ENCODE measurements at places on chromosomes 5 and 9.

GRCh38 chr9:18208166-18209059, 265.5 kb upstream of the ADAMTSL1 start:
- DNase-seq: no peak

GRCh38 chr5:179605026-179605833, 18.2 kb downstream of the HNRNPH1 start:
- no peak for DNase-seq

DNA sequence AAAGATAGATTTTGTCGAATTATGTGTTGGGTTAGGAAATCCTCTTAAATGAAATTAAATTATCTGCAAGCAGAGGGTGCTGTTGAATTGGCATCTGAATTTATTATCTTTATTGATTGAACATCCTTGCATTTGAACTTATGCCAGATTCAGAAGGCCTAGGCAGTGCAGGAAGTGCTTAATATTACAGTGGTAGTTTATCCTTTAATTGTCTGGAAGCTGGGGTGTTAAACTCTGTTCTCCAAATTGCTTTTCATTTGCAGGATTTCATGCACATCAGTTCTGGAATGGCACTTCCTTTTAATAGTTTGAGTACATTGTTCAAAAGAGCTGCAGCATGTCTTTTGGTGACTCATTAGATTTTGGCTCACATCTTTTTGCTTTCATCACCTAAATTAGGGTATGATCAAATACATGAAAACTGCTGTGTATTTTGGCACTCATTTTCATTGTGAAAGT, 186.3 kb downstream of the KDM4C start:
- no peak for DNase-seq

DNA sequence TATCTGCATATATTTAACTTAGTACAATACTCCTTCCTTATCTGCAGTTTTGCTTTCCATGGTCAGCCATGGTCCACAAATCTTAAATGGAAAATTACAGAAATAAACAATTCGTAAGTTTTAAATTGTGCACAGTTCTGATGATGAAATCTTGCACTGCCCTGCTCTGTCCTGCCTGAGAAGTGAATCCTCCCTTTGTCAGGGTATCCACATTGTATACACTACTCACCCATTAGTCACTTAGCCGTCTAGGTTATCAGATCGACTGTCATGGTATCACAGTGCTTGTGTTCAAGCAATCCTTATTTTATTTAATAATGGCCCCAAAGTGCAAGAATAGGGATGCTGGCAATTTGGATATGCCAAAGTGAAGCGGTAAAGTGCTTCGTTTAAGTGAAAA, 8.3 kb upstream of the YTHDC2 start:
- no peak for DNase-seq

GRCh38 chr5:67178085-67178484, 18.5 kb downstream of the CD180 start:
- DNase-seq: no peak

- no peak for DNase-seq
Measured at GRCh38 chr9:107881626-107882300, 392.2 kb upstream of the KLF4 start.

GRCh38 chr5:66299463-66299862, 155.4 kb downstream of the SREK1 start:
- DNase-seq: no peak

GRCh38 chr9:97405551-97405950, 6.3 kb upstream of the TDRD7 start:
- DNase-seq: no peak

DNA sequence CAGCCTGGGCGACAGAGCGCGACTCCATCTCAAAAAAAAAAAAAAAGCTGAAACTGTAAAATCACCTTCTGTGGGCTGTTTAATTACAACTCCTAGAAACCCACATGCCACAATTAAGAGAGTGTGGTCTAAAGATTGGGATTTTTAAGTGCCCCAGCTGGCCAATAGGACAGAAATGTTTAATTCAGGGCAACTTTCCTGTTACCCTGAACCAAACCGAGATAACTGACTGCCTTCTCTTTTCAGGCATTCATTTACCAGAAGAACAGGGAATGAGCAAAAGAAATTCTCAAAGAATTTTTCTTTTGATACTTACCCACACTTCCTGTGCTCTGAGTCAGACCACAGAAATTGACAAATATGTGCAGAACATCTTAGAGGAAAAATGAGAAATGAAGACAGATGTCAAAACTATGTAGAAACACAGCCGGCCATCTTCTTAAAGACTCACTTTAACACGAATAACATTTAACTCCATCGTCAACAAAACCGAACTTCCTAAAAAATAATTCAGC, 221.3 kb upstream of the DAPK1 start:
- DNase-seq: no peak

DNA sequence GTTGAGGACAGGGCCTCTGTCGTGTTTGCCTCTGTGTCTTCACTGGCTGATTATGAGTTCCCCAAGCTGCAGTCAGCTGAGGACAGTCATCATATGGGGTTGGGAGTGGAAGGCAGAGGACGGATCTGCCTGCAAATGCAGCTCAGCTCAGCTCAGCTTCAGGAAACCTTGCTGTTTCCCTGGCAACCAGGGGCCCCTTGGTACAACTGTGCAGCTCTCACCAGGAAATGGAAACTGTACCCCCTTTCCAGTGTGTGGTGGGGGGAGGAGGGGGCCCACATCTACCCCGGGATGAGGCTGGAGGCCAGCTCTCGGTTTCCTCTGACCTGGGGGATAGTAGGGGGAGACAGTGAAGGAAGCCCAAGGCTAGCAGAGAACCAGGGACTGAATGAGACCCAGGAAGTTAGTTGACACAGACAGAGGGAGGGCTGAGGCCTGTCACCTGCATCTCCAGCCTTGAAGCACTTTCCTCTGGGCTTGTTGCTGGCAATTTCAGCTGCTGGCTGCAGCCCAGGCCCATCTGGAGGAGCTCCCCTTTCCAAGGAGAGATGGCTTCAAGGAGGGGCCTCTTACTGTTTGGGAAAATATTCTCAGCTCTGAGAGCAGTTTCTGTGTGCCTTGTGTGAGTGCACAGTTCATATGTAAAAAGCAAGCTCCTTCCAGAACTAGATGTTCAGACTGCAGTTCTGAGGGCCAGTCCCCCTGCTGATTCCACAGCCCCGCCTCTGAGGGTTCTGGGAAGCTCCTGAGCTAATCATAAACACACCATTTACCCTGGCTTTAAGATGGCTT, 6.9 kb downstream of the ANXA6 start:
- no peak for DNase-seq

DNA sequence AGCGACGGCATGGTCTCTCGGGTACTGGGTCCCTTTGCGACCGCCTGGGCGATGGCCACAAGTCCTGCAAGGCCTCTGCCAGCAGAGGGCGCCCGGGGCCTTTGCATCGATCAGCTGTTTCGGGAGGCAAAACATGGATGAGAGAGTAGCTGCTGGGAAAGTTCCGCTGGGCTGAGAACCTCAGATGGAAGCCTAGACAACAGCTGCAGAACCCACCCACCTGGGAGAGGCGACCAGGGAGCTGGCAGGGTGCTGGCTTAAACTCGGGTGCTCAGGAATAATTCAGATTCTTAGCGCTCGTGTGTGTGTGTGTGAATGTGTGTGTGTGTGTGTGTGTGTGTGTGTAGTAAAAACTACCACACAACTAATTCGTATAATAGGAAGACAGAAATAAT, 50.0 kb downstream of the TRIM32 start:
- DNase-seq: no peak

GRCh38 chr5:180553530-180553929, 37.8 kb downstream of the SCGB3A1 start:
- DNase-seq: no peak

GRCh38 chr9:107707915-107708441, 218.4 kb upstream of the KLF4 start:
- no peak for DNase-seq

DNA sequence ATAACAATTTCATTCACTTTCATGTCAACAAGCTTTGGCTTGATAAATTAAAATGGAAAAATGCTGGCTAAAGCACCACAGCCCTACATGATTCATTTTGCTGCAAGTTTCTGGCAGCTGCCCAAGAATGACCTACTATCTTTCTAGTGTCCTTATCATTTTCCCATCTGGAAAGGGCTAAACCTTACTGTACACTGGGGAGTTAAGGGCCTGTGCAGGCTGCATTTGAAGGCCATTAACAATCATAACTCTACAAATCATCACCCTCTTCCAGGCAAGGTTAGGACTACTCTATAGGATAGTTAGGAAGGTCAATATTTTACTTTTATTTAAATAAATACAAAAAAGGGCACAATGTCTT, 579.7 kb upstream of the ZNF608 start:
- DNase-seq: no peak

DNA sequence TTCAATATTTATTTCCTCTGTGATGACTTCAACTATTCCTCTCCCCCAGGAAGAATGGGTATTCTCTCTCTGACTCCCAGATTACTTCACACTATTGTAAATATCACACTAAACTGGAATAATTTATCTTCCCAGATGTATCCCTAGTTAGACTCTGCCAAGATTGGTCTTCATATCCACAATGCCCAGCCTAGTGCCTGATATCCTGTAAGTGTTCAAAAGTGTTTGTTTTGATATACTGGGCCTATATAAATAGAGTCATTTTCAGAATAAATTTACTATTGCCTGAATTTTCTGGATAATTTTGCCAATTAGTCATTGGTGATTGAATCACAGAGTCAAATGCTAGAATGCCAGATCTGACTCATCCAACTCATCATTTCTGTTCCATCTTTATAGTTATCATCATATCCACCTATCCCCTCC, 143.7 kb upstream of the TNC start:
- DNase-seq: no peak

GRCh38 chr9:81465468-81466011, 223.8 kb downstream of the TLE1 start:
- no peak for DNase-seq

GRCh38 chr5:159936686-159937329, 20.5 kb downstream of the ADRA1B start:
- DNase-seq: no peak

DNA sequence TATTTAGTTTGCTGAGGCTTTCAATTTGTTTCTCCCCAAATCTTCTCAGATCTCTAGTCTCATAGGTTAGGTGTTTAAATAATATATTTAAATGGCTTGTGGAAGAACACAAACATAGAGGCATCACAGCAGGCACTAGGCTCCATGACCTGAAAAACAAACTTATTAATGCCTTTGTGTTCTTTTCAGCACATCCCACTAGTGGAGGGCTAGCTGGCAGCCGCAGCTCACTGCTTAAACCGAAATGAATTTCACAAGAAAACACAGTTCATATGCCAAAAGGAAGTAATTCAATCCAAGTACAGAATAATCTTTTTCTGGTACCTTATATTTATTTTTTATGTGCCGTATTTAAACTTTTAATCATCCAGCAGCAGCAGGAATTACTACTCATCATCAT, 382.5 kb downstream of the PLK2 start:
- DNase-seq: no peak

DNA sequence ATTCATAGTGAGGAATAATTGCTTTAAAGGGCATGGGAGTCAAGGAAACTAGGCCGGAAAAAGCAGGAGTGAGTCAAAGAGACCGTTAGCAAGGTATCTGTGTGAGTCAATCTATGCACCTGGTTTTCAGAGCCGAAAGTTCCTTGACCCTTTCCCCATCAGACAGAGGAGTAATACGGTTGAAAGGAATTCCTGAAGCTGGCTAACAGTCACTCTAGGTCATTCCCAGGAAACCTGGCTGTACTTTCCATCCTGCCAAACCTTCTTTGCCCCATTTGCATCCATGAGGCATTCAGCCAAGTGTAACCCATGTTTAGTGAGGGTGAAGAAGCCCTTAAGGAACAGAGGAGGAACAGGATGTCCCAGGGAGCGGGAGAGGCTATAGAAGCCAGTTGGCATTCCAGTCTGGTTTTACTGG, 16.2 kb downstream of the RBM18 start:
- DNase-seq: no peak

DNA sequence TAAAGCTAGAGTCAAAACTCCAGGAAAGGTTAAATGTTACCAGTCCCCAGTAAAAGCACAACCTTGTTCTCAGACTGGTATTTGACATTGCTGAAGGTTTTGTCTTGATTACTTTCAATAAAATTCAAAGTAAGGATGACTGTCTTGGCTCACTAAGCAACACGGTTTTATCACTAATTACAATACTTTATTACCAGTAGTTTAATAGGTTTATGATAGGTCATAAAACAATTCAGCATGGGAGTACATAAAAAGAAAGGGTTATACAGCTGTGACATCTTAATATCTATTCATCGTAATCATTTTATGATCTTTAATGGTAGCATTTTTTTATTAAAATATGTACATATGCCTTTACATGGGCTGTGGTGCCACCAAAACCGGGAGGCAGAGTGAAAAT, 370.7 kb upstream of the IRX2 start:
- DNase-seq: no peak

DNA sequence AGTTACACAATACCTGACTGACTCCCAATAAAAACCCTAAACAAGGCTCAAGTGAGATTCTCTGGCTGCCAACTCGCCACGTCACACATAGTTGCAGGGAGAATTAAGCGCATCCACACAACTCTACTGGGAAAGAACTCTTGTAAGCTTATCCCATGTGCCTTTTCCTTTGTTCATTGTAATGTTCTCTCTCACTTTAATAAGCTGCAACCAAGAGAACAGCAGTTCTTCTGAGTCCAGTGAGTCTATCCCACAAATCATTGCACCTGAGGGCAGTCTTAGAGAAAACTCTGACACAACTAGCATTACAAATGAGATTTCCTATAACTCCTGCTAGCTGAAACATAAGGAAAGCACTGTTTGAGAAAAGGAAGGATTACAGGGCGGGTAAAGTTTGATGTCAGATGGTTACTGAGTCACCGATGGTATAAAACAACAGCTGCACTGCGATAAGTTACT, 27.4 kb downstream of the CENPK start:
- DNase-seq: no peak

DNA sequence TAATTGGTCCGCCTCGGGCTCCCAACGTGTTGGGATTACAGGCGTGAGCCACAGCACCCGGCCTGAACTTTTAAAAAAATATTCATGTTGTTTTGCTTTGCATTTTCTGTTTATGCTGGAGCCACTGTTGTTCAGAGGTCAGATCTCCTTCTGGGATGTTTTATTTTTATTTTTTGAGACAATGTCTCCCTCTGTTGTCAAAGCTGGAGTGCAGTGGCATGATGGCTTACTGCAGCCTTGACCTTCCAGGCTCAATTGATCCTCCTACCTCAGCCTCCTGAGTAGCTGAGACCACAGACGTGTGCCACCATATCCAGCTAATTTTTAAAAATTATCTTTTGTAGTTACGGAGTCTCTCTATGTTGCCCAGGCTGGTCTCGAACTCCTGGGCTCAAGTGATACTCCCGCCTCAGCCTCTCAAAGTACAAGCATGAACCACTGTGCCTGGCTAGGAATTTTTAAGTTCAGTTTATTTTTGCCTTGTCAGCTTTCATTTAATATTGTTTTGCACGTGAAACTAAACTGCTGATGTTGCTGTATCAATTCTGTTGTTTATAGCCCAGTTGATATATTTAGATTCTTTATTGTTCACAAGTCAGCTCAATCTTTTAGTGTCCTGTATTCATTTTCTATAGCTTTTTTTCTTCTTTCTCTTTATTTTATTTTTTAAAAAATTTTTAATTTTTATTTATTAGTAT, 13.7 kb downstream of the TMEFF1 start:
- no peak for DNase-seq

GRCh38 chr9:89177944-89178829, at the start of gene SHC3:
SHC3 (minus strand) TSS chr9:89178818; CDS start chr9:89178460, 358 bp downstream.
- DNase-seq: no peak
